ENCODE measurements at places on chromosomes 6 and 20.
A peak's percentile ranks its signal among the peaks of the same experiment; 100 is the strongest.

DNA sequence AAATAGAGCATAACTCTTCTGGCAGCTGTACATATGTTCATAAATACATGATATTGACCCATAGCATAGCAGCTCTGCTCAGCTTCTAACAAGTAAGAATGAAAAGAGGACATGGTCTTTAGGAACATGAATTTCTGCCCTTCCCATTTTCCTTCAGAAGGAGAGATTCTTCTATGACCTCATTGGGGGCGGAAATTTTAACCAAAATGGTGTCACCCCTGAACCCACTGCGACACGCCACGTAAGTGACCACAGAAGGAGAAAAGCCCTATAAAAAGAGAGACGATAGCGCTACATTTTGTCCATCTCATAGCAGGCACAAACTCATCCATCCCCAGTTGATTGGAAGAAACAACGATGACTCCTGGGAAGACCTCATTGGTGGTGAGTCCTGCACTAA, at the start of gene IL17A:
Gene IL17A (plus strand): TSS at position 301 of the 400 bp plus-strand sequence. CDS start 57 bp downstream, at position 358.
- no peak for DNase-seq

DNA sequence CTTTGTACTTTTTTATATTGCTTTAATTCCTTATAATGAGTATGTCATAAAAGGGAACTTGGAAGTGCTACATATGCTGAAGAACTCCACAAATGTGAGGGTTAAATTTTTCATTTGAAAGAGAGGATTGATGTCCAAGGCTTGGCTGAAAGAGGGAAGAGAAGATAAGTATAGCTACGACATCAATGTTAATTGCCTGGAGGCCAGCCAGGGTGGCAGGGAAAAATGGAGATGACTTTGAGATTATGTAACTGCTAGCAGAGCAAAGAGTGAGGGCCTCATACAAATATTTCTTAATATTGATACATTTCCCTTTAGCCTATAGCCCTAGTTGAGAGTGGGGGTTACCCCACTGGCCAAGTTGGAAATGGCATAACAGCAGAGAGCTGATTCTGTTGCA, 24.8 kb upstream of the RIMS4 start:
- DNase-seq = no peak

GRCh38 chr6:85273870-85274269, 176.0 kb upstream of the NT5E start:
- DNase-seq = no peak

GRCh38 chr6:86192123-86192522, 549.4 kb upstream of the SYNCRIP start:
- DNase-seq = no peak

GRCh38 chr6:134676307-134677281, 273.3 kb downstream of the ALDH8A1 start:
- no peak for DNase-seq

DNA sequence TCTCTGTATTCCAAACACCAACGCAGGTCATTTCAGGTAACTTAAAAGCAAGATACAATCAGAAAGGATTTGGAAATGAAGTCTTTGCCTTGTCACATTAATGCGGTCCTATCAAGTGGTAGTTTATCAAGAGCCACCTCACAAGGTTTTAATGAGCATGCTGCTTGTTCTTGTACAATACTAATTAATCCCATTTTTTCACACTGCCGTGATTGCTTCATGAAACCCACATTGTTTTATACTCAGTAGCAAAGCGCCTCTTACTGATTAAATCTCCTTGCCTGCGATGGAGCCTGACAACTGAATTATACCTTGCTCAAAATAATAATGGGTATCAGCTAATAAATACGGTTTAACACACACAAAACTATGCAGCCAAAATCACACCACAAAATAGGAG, 234.1 kb upstream of the TSHZ2 start:
- no peak for DNase-seq

- DNase-seq = no peak
These were observed 200.6 kb downstream of the GMPR start for GRCh38 chr6:16438718-16439591.

DNA sequence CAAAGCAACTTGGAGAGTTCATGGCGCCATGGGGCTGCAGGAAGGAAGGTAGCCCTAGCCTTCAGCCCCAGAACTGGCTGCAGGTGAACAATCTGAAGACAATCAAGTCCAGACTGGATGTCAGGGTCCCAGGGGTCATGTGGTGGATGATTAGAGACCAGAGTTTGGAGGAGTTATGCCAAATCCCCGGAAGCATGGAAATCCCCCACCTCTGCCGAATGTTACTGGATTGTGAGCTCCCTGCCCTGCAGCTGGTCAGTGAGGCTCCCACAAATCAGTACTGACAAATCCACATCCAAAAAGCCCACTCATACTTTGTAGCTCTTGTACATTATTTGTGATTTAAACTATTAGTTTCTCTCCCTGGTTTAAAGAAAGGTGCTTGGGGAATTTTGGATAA, 21.3 kb upstream of the CD93 start:
- DNase-seq = no peak

GRCh38 chr20:23050847-23051627, 1.6 kb upstream of the THBD start:
- DNase-seq = peak; percentile 44

DNA sequence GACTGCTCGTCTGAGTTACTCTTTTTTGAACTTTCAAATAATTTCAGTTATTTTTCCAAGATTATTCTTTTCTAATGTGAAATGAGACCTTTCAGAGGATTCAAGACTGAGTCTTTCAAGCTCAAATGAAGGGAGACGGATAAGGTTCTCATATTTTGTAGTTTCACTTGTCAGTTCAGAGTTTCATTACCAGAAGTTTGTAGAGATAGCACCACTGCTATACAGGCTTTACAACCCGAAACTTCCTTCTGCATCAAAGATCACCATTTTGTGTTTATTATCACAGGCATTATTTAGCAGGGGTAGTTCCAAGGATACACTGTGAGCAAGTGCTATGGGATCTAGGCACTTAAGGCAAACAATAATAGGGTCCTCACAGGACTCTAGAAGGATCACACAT, 74.7 kb upstream of the EPHA7 start:
- no peak for DNase-seq

GRCh38 chr6:156474507-156475120, 302.6 kb upstream of the ARID1B start:
- DNase-seq = no peak

DNA sequence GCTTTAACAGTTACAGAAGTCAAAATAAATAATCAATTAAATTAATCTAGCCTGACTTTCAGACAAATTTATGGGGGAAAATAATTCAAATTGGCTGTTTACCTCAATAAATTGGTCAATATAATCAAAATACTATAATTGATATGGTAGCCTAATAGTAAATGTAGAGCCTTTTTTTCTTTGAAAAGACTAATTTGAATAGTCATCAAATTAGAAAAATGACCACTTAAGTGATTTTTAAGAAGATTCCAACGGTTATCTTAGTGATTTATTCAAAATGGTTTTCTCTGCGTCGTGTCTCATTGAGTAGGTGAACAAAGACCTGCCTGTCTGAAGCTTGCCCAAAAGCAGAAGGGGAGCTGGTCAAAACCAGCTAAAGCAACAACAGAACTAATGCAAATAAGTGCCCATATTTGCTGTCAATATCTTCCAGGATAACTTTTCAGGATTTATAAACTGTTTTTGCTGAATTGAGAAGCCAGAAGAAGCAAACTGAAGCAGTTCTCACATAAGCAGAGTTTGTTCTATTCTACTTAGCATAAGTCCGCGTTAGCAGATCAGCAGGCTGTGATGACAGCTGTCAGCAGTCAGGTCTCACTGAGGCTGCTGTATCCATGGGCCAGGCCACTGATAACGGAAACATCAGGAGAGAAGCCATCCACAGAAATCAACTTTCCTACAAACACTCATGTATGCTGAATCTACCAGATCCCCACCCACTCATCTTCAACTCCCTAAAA, 7.0 kb downstream of the RCAN2 start:
- DNase-seq = no peak

DNA sequence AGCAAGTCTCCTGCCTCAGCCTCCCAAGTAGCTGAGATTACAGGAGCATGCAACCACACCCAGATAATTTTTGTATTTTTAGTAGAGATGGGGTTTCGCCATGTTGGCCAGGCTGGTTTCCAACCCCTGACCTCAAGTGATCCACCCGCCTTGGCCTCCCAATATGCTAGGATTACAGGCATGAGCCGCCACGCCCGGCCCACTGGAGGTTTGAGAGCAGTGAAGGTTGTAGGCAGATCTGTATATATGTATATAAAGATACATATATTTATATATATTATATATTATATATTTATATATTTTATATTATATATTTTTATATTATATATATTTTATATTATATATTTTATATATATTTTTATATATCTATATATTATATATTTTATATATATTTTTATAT, 38.2 kb upstream of the TTPAL start:
- DNase-seq = no peak

GRCh38 chr6:144493035-144493910, 208.1 kb downstream of the UTRN start:
- no peak for DNase-seq

GRCh38 chr6:168808232-168808631, 367.2 kb downstream of the SMOC2 start:
- no peak for DNase-seq

DNA sequence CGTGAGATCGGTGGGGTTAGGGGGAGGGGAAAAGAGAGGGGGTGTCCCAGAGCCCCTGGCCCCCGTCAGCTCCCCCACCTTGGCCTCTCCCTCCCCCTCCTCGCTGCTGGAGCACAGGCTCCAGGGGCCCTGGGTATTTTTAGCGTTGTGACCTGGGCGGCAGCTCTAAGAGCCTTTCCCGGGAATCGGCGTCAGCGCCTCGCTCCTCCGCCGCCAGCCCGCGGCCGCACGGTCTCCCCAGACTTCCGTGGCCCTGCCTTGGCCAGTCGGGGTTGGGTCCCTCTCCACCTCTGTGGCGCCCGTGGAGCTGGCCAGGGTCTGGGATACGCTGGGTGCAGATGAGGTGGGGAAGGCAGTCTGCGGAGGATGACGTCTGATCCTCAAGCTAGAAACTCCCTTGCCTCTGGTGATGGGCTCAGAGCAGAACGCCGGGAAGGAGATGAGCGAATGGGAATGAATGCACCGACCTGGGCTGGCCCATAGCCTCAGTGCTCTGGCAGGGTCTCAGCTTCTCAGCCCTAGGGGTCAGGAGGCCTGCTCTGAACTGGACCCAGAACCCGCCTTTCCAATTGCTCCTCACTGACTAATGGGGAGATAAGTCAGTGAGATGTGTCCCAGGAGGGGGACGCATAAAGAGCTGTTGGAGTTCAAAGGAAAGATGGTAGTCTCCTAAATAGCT, 883 bp upstream of the DBNDD2 start:
- no peak for DNase-seq

DNA sequence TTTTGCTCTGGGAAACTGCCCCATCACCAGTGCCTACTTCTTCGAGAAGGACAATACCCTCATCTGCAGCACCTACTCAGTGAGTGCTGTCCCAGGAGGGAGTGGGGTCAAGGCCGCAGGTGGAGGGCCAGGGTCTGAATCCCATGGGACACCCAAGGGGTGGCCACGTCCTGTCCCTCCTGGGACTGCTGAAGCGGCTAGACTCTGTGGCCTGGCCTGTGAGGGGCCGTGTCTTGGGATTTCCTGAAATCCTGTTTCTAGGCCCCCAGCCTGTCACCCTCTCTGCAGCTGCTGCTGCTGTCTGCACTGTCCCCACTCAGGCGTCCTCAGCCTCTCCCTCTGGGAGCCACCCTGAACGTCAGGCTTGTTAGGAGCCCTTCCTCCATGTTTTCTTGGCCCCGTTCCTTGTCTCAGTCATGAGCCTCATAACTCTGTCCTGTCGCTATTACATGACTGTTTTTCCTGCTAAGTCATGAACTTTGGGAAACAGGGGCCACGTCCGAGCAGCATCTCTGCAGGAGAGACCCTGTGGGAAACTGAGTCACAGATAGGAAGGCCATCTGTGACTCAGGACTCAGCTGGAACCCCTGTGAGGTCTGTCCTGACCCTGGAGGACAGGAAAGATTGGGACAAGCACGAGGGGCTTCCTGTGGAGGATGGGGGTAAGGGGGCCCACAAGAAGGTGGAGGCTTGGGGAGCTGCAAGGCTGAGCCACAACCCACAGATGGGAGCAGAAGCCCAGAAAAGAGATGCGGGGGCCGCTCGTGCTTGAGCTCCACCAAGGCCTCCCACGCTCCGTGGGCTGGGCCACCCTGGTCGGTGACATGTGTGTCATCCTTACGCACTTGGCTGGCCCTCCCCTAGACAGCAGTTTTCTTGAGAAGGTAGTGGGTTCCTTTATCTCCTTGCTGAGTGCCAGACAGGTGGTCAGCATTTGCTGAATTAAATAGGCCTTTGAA, 49.9 kb downstream of the EFCAB8 start:
- DNase-seq = no peak

GRCh38 chr20:63124782-63125580, 91.0 kb downstream of the YTHDF1 start:
- no peak for DNase-seq

DNA sequence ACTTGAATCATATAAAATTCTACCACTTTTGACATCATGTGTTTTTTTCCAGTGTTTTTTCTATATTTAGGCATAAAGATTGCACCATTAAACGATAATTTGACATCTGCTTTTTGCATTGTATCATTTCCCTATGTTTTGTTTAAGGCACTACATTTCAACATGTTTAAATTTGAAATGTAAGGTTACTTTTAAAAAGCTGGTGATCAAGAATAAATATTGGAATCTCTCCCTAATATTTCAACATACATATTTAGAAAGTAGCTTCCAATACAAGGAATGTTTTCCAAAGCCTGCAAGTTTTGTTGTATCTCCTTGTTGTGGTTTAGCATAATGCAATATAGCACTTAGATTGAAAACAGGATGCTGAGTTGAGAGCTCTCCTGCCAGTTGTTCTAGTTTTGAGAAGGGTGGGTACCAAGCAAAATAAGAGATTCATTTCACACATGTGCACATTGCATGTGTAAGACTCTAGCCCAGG, 76.5 kb downstream of the SYNJ2 start:
- no peak for DNase-seq

DNA sequence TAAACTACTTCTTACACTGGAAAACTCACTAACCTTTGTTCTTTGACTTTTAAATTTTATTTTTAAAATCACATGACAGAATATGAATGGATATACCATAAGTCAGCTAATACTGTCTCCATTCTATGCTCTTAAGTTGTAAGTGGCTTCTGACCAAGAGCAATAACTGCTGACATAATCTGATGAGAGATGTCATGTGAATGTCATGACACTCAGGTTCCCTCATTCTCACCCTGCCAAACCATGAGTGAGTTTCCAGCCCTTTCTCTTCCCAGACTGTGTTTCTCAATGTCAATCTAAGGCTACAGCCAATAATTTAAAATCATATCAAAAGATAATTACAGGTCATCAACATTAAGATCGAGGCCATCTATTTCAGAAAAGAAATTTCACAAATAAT, 39.7 kb downstream of the KIF16B start:
- no peak for DNase-seq

GRCh38 chr6:168292826-168293225, 26.8 kb downstream of the DACT2 start:
- no peak for DNase-seq

Measured in stimulated activated naive CD8-positive, alpha-beta T cell treated with anti-CD3 and anti-CD28 coated beads, Interleukin-15, Interleukin-2, amounts not matched to agents 100 U/mL and 50 U/mL, for 24 hours (primary cell).